ENCODE measurements at places on chromosomes 7 and 10. TPM values are rescaled to one million over a fixed set of nuclear protein-coding genes. Genes with fewer than 3 reads are reported as not detected.

- no peak for DNase-seq
These were observed 571.1 kb downstream of the GRID1 start for GRCh38 chr10:85795460-85795859.

DNA sequence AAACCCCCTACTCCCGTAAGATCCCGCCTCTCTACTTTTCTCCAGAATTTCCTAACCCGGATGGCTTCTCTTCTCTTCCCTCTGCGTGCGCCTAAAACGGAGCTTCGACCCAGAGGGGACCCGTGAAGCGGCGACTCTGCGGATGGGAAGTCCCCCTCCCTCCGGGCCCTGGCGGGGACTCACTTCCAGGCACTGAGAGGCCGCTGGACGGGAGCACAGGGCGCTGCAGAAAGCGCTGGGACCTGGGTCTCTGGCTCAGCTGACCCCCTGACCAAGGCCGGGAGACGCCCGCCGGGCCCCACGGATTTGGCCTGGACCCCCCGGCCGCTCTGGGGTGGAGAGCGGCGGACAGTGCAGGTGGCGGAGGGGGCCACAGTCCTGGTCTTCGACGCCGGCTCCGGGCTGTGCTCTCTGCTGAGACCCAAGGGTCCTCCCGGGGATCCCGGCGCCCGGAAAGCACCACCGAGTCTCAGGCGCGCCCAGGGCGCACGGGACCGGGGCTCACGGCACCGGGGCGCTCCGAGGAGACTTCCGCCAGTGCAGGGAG, 688 bp upstream of the FOXL3 start:
- DNase-seq: no peak

DNA sequence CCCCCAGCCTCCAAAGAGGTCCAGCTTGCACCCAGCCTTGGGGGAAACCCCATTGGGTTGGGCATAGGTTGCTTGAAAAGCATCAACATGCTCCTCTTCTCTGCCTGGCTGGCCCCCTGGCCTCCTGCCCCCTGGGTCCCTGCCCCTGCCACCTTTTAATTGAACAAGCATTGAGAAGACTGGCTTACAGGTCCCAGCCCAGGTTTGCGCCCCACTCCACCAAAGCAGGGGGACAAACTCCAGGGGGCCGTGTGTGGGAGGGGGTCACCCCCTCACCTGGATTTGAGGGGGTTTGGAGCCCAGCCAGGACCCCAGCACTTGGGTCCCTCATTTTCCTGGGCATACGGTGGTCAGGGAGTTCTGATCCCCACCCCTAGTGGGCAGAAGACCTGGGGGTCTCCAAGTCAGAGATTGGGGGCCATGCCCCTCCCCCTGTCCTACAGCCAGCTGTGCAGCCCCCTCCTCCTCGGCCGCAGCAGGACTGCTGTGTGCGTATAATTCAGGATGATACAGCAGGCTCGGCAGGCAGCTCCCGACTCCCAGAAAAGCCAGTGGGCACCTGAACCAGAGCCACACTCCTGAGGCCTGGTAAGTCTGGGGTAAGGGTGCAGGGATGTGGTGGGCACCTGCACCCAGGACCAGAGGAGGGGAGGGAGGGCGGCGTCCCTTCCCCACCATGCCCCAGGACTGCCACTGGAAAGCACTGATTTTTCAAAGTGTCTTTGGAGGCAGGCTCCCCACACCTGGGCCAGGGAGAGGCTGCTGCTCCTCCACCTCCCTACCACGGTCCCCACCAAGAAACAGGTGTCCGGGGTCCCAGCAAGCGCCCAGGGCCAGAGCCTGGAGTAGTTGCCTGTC, 1.7 kb downstream of the ELFN1 start:
- no peak for DNase-seq

DNA sequence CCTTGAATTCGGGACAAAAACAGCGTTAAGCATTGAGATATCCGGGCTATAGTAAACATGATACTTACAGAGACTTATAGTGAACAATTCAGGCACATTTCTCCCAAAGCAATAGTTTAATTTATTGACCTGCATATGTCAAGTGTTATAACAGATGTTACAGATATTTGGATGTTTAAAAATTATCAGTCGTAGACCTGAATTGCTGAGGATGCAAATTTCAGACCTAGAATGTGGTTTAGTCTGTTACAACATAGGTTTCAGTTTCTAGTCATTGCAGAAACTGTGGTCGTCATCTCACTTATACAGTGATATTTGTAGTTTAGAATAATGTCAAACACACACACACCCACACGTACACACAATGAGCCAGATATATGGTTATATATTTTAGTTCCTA, 85.2 kb downstream of the VTI1A start:
- no peak for DNase-seq

DNA sequence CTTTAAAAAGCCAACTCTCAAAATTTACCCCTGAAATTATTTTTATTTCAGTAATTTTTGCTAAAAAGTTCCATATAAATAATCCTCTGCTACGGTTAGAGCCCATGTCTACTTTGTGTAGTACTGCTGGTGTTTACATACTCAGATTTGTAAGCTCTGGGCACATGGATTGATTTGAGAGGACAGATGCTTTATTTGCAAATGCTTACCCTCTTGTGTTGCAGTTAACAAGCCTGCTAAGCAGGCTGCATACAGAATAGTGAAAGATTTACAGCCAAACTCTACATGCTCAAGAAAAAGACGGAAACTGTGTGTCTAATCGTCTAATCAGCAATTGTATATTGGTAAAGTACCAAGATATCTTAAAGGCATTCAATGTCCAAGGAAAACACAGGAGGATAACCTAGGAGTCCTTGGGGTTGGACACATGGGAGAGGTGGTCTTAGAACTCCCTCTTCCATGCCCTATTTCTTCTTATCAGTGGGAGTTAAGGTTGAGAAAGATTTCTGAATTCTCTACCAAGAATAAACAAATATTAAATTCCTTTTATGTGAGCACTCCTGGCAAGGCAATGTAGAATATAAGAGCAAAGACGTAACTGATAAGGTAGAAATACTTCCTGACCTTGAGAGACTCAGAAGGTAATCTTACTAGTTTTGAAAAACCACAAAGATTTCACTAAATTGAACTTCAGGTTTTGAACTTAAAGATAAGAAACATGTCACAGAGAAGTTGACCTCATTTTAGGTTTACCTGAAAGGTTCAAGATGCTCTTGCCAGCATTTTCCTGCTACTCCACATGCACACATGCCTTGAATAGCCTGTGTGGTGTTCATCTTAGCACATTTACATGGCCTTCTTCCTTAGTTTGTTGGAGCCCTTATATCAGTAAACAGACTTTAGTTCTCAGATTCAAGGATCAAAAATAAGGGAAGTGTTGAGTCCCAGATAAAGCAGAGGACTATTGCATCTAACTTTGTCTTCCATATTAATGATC, 1216.5 kb downstream of the SORCS3 start:
- no peak for DNase-seq

GRCh38 chr7:25863729-25864110, 288.3 kb upstream of the NFE2L3 start:
- no peak for DNase-seq

DNA sequence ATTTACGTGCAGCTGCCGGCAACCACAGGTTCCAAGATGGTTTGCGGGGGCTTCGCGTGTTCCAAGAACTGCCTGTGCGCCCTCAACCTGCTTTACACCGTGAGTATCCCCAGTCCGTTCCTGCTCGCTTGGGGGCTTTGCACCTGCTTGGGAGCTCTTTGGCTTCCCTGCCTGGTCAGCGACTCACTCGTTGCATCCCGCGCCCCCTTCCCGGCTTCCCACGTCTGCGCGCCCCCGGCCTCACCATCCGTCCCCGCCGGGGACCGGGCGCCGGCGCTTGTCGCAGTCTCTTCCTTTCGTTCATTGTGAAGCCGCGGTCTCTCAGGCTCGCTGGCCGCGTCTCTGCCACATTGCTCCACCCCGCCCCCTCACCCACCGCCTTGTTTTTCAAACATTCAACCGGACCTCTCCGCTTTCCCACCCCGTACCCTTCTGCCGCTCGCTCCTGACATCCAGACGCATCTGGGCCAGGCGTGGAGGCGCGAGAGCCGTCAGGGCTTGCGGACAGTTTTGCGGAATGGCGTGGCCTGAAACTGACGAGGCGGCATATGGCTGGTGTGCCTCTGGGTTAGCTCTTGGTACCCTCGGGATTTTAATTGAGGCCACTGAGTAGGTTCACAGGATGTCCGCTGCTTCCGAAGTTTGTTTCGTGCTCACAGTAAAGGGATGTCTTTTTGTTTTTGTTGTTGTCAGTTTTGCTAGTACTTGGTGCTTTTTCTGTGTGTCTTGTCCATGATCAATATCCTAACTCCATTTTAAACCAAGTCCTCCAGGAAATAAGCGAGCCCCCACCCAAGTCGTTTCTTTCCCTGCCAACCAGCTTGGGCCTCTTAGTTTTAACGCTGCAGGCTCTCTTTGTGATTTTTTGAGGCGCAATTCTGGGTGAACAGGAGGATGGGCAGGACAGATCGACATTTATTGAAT, 639 bp downstream of the TSPAN13 start:
- DNase-seq: peak; percentile 29

- DNase-seq: no peak
These were observed 369.2 kb upstream of the KLF6 start for GRCh38 chr10:4154191-4154715.

GRCh38 chr10:132517951-132518521, 19.6 kb upstream of the INPP5A start:
- no peak for DNase-seq

- no peak for DNase-seq
These were observed 5.3 kb upstream of the FHIP2A start for GRCh38 chr10:114816308-114816707.

DNA sequence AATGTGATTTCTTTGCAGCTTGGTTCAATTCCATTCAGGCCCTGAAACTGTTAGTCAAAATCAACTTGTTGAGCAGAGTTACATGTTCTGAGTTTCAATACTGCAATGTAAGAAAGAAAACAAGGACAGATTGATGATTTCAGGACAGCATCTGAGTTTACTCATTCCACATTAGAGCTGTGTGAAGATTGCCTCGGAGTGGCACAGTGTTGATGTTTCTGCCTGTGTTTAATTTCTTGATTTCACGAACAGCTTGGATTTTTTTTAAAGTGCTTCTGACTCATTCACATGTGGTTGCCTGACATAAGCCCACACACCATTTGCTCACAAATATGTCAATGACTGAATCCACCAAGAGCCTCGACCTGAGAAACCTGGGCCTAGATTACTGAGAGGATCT, 101.2 kb upstream of the PARD3 start:
- DNase-seq: peak; percentile 94

GRCh38 chr10:126133906-126134656, 237.7 kb downstream of the FANK1 start:
- peak; percentile 80 for DNase-seq

DNA sequence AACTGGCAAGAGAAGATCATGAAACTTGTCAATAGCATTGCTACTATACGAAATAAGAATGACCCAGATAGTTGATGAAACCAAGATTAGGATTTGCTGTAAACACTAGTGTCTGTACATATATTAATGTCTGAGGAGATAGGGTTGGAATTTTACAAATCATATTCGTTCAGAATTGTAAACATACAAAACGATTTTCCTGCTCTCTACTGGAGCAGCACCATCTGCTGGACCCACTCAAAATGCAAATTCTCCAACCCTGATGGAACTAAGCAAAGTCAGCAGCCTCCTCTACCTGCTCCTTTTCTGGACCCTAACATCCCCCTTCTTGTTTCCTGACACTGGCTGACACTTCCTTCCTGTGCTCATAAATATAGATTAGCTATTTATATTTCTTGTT, 29.4 kb upstream of the SGMS1 start:
- DNase-seq: peak; percentile 6

DNA sequence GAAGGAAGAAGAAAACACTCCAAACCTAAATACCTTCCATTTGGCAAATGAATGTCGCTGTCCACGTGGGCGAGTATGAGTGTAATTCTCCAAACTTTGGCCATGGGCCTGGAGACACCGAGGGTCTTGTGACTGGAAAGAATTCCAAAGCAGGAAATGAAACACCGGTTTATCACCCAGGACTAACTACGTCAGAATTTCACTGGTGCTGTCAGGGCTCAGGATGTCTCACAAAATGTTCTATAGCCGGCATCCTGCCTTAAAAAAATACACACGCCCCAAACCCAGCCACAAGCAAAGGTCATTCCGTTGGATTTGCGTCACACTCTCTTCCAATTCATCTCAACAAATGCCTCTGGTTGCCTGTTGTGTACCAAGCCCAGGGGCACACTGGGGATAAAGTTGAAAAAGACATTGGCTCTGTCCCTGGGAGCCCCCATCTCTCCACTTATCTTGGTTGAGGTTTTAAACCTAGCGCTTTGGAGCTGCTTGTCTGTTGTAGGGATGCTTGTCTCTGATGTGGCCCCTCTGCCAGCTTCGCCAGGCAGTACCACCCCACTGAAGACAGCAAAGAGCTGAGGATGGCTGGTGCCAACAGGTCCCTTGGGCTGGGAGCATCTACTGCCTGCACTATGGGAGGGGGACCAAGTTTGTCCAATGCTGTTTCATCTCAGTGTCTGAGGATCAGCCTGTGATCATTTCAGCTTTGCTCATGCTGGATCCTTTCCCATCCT, 31.2 kb downstream of the GSTO2 start:
- peak; percentile 99 for DNase-seq

- DNase-seq: no peak
These were observed 16.2 kb upstream of the LRRN3 start for GRCh38 chr7:111074748-111075146.

GRCh38 chr10:78405736-78406135, 372.1 kb downstream of the RPS24 start:
- DNase-seq: no peak

GRCh38 chr10:62805231-62806099, 945 bp downstream of the ADO start:
- peak; percentile 38 for DNase-seq

- DNase-seq: peak; percentile 34
These were observed 121.4 kb downstream of the HIPK2 start for GRCh38 chr7:139656387-139656786.

GRCh38 chr10:29174389-29174788, 114.5 kb upstream of the LYZL1 start:
- no peak for DNase-seq

DNA sequence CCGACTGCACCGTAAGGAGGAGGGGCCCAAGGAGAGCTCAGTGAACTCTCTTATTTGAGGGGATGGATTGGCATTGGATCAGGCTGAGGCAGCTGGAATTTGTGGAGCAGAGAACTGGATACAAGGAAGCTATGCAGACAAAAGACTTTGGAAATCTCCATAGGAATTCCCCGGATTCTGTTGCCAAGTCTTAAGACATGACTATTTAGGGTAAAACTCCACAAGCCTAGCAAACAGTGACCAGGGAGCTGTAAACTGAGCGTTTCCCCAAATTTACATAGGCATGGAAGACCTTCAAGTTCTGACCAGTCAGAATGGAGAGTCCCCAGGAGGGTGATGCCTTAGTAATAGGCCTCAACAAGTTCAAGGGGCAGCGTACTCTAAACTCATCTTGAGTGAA, 82.5 kb upstream of the PCBD1 start:
- peak; percentile 74 for DNase-seq

MBL2 gene
- not detected for total RNA-seq

CTTNBP2 gene
- total RNA-seq: 4.9 TPM

PRTFDC1 gene
- total RNA-seq: 10.6 TPM

PLEKHS1 gene
- not detected for total RNA-seq

SRRM3 gene
- total RNA-seq: 2.7 TPM

PGAM1 gene
- 706 TPM for total RNA-seq

NKX6-2 gene
- total RNA-seq: not detected

PSTK gene
- 3.7 TPM for total RNA-seq
